D341Med (cell line): ENCODE measurements at places on chromosomes 11 and 22.

DNA sequence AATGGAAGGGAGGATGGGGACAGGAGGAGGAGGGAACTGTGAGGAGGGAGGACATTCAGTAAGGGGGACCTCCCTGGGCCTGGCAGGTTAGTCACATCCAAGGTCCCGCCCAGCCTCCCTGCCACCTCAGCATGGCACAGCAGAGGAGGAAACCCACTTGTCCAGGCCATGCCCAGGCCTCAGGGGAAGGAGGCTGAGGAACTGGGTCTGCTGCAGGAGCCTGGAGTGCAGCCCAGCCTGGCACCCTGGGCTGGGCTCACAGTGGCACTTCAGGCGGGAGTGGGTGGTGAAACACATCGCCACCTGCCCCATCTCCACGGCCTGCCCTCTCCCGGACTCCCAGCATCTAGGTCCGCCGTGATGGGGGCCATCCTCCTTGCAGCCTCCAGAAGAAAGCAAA, 17.2 kb upstream of the KLHL35 start:
- no peak for DNase-seq

DNA sequence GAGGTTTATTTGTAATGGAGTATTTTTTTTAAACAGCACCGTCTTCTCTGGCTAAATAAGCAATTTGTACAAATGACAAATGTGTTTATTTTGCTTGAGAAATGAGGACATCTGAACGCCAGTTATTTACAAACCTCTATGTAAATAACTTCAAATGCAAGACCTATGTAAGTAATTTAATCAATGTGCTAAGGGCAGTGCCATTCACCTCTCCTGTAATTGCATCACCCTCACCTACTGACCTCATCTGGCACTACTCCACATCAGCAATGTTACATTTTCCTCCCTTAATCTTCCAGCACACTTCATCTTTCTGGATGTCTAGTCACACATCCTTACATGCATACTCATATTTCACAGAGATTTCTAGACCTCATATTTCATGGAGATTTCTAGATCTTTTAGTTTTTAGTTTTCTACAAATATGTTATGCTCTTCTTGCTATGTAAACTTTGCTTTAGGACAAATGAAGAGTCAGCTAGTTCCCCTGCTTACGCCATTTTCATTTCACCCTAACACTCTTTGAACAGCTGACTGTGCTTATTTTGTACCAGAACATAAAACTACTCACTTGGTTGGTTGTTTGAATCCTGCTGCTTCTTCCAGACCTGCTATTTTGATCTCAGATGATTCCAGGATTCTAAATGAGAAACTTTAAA, 238.6 kb downstream of the GRM5 start:
- DNase-seq = no peak

- no peak for DNase-seq
These were observed 351.3 kb downstream of the JRKL start for GRCh38 chr11:96741068-96741467.

DNA sequence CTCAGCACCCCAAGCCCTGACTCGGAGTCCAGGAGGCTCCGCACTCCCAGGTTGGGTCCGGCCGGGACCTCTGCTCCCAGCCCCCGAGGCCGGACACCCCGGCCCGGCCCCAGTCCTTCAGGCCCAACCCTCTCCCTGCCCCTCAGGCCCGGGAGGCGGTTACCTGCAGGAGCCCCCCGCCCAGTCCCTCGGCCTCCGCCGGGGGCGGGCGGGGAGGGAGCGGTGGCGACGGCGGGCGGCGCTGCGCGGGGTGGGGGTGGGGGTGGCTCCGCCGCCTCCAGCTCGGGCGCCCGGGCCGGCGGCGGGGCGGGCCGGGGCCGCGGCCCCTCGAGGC, 310 bp downstream of the TCF20 start:
- no peak for DNase-seq

- DNase-seq = no peak
These were observed 50.3 kb downstream of the COPB1 start for GRCh38 chr11:14449302-14449714.
